HTR-8/SVneo (cell line): ENCODE measurements at places on chromosomes 6 and 20.

DNA sequence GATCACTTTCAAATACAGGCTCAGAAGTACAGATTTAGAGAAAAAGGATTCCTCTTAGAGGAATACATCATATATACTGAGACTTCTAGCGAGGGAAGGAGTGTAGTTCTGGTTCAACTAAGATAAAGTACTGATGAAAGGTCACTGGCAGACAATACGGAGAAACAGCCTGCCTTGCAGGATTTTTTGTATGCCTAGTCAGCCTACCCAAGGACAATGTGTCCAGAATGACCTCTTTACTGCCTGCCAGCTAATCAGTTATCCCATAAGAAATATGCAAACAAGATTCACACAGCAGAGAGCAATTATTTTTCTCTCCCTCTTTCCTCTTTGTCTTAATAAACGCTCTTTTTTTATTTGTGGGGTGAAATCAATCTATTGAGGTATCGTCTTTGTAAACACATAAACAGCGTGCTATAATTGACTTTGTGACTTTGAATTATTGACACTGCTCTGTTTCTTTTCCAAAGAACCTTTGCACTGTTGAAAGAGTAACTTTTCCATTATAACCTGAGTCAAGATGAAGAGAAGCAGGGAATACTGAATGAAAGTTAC is 1.4 kb upstream of the TSPYL4 start:
- no peak for DNase-seq

- DNase-seq: no peak
Observed at GRCh38 chr6:25874118-25874517, at the start of gene SLC17A3. Gene SLC17A3, minus strand, starts transcription at chr6:25874243. Its CDS starts 5,856 bp downstream, at chr6:25868387.

GRCh38 chr20:59365611-59366285 is 65.3 kb downstream of the EDN3 start:
- no peak for DNase-seq

DNA sequence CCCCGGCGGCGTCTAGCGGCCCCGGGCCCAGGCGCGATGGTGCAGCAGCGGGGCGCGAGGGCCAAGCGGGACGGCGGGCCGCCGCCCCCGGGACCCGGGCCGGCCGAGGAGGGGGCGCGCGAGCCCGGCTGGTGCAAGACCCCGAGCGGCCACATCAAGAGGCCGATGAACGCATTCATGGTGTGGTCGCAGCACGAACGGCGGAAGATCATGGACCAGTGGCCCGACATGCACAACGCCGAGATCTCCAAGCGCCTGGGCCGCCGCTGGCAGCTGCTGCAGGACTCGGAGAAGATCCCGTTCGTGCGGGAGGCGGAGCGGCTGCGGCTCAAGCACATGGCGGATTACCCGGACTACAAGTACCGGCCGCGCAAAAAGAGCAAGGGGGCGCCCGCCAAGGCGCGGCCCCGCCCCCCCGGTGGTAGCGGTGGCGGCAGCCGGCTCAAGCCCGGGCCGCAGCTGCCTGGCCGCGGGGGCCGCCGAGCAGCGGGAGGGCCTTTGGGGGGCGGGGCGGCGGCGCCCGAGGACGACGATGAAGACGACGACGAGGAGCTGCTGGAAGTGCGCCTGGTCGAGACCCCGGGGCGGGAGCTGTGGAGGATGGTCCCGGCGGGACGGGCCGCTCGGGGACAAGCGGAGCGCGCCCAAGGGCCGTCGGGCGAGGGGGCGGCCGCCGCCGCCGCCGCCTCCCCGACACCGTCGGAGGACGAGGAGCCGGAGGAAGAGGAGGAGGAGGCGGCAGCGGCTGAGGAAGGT is 715 bp downstream of the SOX12 start:
- DNase-seq: no peak

GRCh38 chr6:46530896-46531295 is 39.6 kb upstream of the RCAN2 start:
- no peak for DNase-seq

- DNase-seq: no peak
Observed at GRCh38 chr6:117156741-117157140, 108.6 kb upstream of the VGLL2 start.

DNA sequence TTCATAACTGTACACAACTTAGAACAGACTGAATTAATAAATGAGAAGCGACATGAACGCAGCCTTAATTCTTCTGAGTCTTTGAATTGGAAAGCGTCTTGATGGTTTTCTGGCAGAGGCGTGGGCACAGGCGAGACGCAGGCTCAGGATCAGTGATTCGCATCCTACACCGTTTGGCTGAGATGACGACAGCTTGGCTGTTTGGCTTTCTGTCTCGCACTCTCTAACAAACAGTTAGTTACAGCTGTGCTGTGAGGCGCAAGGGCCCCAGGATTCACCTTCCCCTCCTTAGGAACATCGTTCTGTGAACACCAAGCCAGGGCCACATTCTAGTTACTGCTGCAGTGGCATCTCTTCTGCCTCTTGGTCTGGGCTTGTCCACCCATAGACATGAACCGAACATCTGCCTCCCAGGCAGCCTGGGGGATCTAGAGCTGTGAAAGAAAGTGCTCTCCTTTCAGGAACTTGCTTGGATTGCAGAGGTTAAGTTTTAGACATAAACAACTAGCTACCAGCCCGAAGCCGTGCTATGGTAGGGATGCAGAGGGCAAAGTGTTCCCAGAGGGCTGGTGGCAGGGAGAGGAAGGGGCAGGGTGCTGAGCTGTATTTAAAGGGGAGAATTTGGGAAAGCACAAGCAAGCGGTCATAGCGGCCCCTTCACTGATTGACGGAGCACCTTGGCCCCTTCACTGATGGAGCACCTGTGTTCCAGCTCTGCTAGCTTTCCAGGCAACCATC is 49.6 kb downstream of the TCP11 start:
- no peak for DNase-seq

- peak; percentile 49 for DNase-seq
Observed at GRCh38 chr6:70369332-70369950, 43.9 kb upstream of the FAM135A start.
